Stimulated activated CD8-positive, alpha-beta memory T cell treated with anti-CD3 and anti-CD28 coated beads, Interleukin-4, amount 100 ng/mL, for 4 hours (primary cell): ENCODE measurements at places on chromosomes 3 and 15.

DNA sequence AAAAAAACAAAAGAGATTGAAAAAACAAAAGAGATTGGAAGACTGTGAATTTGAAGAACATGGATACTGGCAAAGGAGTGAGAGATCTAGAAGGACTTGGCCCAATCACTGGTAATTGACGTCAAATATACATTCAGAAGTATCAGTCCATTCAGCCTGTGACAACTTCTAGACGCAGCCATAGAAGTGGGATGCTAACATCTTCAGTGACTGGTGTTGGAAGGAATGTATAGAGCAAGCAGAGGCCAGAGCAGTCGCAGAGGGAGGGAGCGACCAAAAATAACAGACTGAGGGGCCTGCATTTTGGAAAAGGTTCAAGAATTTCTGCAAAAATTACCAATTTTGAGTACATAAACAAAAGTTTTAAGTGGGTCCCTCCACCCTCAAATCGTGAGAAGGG lies 473.3 kb downstream of the CADM2 start:
- no peak for DNase-seq

DNA sequence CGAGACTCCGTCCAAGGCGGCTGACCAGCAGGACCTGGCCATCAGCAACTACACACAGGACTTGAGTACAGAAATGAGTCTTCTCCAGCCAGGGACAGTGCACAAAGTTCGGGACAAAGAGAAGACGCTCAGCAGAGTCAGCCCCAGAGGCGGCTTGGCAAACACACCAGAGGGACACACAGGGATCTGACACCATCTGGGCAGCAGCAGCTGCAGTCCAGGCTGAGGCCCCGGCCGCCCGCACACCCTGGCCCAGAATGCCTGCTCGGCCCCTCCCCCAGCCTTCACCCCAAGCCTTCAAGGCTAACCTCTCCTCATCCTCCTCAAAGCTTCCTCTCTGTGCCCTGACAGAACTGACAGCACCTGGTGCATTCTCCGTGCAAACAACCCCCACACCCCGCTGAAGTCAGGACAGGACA lies 61.1 kb downstream of the XXYLT1 start:
- no peak for DNase-seq

DNA sequence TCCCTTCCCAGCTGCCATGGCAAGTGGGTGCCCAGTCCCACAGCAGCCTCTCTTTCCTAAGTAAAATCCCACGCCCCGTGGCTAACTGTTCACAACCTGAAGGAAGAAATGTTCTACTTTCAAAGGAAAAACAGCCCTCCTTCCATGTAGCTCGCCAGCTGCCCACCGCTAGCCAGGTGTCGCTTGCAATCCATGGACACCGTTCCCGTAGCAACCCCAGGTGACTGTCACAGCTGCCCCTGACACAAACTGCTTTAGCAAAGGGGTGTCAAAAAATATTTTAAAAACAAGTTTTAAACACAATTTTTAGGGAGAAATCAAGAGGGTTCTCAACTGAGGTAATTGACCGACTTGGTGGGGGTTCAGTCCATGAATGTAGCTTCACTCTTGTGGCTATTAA lies 21.0 kb upstream of the CGNL1 start:
- no peak for DNase-seq

- DNase-seq: no peak
Observed at GRCh38 chr15:66269326-66270090, 16.0 kb upstream of the MEGF11 start.

DNA sequence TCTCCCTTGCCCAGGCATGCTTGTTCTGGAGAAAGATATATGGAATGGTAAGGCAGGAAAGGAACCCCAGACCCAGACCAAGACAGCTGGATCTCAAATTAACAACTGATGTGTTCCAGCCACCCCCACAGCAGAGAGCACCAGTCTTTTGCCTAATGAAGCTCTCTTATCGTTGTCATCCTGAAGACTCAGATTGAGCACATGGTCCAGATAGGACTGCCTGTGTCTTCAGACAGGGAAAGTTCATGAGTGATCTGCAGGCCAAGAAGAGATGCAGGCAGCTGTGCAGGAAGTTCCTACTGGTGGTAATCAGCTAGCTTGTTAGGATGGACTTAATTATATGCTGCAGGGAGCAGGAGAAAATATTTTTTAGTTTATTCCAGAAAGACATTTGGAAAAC lies 53.3 kb downstream of the PPP2R3A start:
- DNase-seq: no peak

DNA sequence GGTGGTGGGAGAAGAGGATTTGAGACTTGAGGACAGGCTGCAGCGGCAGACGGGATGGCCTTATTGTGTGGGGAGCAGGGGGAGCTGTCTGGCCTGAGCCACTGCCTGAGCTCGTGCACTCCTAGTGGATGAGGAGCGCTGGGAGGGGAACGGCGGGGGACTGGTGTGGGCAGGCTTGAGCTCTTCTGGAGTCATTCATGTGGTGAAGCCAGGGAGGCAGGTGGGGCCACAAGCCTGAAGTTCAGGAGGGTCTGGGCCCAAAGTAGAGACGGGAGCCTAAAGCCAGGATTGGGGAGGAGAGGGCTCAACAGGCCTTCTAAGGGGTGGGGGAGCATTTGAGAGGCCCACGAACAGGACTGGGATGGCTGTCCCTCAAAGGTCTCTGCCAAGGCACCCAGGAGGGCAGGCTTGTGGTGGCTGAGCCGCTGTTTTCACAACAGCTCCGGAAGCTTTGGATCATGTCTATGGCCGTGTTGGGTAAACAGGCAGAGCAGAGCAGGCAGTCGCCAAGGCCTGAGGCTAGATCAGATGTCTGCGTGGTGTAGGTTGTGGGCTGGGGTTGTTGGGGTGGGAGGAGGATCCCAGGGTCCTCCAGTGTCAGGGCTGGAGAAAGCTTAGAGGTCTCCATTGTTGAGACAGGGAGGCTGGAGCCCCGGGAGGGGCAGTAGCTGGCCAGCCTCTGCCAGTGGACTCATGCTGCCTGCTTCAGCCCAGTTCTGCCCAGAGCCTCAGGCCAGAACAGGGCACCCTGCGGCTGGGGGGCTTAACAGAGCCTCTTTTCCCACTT lies 8.2 kb downstream of the PRKCD start:
- DNase-seq: no peak

- no peak for DNase-seq
Observed at GRCh38 chr3:10549617-10550230, 44.3 kb upstream of the ATP2B2 start.

DNA sequence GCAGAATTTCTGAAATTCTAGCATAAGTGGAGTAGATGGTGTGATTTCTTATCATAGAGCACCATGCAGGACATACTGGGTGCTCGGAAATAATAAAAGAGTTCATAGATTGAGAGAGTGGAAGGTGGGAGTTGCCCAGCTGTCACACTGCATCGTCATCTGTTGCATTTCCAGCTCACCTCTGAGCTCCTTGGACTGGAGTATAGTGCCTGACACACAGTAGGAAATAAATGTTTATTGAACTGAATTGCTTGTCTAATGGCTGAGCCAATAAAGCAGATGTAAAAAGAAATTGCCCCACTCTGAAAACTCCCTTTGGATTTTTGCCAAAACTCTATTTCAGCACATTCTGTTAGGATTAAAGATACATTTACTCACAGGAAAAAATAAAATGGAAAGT lies 108.9 kb upstream of the UBE2E1 start:
- no peak for DNase-seq

DNA sequence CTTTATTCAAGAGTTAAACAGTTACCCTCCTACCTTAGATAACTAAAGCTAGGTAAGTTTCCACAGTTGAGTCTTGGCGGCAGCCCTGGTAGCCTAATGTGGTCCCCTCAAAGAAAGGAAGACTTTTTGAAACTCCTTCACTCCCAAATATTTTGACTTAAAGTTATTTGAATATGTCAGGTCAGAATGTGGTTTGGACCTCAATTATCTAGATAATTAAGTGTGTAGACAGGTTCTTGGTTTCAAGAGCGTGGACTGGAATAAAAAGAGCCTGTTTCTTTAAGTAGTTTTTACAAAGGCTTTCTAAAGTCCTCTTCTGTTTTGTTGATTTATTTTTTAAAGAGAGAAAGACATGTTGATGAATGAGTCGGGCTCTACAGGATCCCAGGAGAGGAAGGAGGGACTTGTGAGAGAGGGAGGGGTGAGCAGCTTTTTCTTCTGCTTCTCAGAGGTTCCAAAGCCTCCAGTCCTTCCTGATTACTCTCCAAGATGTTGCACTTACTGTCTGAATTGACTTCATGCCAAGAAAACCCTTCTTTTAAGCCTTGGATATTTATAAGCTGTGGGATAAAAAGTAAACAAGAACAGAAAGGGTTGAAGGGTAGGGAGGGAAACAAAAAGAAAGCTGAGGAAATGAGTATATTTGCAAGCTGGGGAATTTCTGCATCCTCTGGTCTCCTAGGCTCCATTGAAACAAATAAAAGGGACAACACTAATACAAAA lies 457.4 kb downstream of the IGSF11 start:
- no peak for DNase-seq

DNA sequence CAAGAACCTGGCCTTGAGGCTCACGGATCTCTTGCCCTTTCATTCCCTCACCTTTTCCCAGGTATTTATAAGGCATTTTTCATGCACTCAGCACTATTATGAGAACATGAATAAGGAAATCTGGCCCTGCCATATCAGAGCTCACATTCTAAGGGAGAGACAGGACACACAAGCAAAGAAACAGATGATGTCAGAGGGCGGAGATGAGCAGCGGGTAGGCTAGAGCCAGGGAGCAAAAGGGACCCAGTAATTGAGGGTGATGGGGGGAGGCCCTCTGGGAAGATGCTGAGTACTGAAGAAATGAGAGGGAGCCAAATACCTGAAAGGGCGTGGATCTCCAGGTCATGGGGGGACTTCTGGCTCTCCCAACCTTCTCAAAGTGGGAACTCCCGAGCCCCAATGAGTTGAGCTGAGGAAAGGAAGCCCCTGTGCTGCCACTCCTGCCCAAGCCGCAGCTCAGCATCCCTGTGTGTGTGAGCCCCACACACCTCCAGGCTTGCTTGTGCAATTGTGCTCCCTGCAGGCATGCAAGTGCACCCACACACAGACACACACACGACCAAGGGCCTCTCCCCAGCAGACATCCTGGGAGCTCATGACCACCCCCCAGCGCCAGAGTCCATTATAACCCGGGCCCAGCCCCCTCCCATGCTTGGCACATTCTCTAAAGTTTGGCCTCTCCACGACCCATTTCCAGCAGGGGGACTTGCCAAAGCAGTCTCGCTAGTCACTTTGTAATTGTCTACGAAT lies 81.4 kb upstream of the PXYLP1 start:
- DNase-seq: no peak

GRCh38 chr3:147758771-147759170 lies 349.6 kb downstream of the ZIC1 start:
- DNase-seq: no peak

DNA sequence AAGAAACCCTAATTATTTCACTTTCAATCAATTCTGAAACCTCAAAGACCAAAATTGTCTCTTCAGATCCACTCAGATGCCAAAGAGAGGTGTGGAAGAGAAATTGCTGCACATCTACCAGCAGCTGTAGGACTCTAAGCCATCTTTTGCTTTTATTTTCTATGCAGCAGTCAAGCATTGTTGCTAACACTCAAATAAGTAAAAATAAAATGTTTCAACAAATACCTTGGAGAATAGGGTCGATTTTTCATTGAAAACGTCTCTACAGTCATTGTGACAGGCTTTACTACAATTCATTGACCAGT lies 66.4 kb upstream of the CFAP20DC start:
- no peak for DNase-seq

- no peak for DNase-seq
Observed at GRCh38 chr3:73863546-73864079, 238.9 kb upstream of the PDZRN3 start.

- DNase-seq: no peak
Observed at GRCh38 chr3:66386011-66386924, 114.6 kb downstream of the LRIG1 start.

DNA sequence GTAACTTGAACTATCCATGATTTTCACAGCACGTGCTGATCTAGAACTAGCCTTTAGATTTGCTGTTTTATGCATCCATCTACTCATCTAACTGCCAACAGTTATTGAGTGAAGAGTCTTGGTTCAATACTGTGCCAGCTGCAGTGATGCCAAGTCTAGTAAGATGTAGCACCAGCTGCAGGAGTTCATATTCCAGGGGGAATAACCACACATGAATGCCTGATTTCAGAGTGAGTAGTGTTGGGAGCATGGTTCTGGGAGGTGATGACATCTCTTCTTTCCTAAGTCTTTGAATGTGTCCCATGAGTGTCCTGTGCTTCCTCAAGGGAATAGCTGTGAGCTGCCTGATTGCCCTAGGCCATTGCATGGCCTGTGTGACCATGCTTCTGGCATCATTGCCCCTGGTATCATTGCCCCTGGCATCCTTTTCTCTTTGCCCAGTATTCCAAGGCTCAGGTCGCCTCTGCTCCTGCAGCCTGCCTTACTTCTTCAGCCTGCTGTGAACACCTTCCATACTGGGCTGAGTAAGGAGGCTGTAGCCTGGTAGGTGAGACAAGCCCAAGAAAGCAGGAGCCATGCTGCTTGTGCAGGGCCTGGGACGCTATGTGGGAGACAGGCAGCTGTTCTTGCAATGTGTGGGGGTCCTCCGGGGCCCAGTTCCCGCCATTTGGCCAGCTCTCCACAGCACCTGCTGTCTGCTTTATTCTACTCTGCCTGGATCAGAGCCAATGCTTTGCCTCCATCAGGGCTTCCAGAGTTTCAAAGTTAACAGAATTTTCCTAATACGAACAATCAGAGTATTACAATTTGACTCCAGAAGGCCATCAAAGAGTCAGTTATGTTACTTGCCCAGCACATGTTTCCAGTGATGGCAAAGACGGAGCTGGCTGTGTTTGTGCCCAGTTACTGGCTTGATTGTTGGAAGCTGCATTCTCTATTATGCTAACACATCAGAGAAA lies 73.2 kb downstream of the CLSTN2 start:
- DNase-seq: no peak

DNA sequence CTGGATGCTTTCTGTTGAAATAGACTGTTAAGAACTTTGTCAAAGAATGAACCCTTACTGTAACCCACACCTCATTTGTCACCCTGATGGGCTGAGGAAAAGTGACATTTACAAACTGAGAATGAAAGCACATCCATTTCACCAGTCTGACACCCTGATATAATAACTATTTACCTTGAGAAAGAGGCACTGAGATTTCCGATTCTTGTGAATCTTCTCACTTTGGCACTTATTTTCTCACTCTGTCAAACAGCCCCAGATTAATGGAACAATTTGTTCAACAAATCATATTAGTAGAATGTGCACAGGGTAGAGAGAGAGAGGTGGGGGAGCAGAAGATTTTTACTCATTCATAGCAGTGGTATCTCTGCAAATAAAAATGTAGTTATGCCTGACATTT lies 606.9 kb downstream of the MCTP2 start:
- no peak for DNase-seq

- no peak for DNase-seq
Observed at GRCh38 chr15:37934340-37934739, at the start of gene TMCO5A. TMCO5A (plus strand) TSS chr15:37934640; CDS start chr15:37936324, 1,684 bp downstream.

- DNase-seq: no peak
Observed at GRCh38 chr3:43948013-43948412, 257.3 kb downstream of the ABHD5 start.

DNA sequence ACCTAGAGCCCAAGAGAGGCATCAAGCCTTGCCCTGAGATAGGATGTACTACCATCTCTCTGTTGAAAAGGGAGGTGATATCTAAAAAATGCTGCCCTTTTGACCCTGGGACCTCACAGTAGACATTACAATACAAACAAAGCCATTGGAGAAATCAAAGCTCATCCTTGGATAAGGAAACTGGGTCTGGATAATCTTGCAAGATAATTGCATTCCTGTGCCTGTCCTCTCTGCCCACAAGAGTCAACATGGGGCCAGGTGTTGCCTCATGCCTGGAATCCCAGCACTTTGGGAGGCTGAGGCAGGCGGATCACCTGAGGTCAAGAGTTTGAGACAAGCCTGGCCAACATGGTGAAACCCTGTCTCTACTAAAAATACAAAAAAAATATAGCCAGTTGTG lies 57.3 kb upstream of the DLG1 start:
- DNase-seq: no peak
